ENCODE measurements at places on chromosomes 7 and 10. TPM values are rescaled to one million over a fixed set of nuclear protein-coding genes. Genes with fewer than 3 reads are reported as not detected.

Gene SPAM1
- total RNA-seq, result not detected

Gene CNTNAP2
- total RNA-seq, result 0.40 TPM

DNA sequence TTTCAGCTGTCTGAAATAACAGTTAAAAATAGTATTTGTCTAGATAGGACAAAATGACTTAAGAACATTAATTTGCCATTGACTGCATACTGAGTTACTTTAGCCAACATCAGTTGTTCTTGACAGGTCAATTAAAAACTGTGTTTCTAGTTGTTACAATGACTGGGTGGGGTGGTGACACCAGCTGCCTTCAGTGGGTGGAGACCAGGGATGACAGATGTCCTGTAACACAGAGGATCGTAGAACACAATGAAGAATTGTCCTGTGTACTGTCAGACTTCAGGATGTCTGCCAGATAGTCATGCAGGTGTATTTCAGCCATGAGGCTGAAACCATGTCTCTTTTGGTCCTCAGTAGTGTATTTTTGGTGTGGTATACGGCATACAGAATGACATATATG, 24.4 kb downstream of the TRUB1 start:
- DNase-seq, result no peak

GRCh38 chr10:55966101-55966500, 395.0 kb downstream of the ZWINT start:
- no peak for DNase-seq

Gene PLAC9
- total RNA-seq, result not detected

- DNase-seq, result no peak
Measured at GRCh38 chr7:20122073-20122472, 95.1 kb downstream of the MACC1 start.

DNA sequence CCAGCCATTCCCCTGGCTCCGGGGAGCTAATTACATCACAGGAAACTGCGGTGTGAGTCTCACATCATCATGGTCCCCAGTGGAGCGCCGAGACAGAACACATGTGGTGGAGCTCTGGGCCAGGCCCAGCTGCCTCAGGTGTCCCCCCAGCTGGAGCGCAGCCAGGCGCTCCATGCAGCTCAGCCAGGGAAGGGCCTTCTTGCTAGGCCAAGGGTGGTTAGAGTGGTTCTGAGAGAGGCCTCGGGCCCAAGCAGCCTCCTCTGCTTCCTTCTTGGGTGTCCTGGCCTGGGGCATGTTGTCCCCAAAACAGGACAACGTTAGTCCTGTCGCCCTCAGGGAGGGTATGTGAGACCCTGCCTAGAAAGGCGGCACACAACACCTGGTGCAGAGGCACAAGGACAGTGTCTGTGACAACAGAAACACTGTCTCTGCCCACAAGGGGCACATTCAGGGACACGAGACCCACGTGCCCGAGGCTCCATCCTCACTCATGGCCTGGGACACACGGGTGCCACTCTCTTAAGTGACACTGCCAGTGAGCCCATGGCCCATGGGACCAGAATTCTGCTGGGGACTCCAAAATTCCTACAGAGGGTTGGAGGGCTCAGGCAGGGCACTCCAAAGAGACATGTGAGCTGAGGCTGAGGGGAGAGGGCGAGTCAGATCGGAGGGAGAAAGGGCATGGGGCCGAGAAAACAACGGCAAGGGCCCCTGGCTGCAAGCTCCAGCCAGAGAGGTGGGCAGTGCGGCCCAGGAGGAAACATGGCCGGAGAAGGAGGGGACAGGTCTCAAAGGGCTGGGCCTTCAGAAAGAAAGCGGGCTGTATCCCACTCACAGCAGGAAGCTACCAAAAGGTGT, 37.0 kb upstream of the RET start:
- DNase-seq, result no peak

Gene ITPRID1
- not detected for total RNA-seq

DNA sequence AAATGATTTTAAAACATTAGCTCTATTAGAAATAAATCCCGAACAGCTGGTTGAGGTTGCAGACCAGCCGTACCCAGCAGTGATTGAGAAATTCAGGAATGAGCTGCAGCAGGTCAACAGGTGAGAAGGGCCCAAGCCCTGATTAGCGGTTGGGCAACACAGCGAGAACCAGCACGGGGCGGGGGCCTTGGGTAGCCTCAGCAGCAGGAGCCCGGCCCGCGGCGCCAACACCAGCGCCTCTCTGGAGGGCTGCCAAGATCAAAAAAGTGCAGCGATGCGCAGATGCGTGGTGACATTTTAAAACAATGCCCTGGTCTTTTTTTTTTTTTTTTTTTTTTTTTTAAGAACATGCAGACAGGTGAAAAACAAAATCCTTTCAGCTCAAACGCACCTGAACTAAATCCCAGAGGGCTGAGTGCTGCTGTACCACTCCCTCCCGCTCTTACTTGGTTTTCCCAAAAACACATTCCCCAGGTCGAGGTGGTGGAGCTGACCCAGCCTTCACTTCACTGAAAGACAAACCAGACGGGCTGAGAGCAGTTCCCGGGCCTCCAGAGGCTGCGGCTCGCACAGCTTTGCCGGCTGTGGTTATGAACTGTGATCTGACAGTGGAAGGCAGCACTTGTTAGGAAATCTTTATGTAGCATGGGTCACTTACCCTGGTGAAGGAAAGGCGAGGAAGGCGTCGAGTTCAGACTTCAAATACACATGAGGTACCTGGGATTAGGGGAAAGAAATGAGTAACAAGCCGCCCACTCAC, 579.4 kb downstream of the SDK1 start:
- no peak for DNase-seq

Gene STOX1
- 6.0 TPM for total RNA-seq

DNA sequence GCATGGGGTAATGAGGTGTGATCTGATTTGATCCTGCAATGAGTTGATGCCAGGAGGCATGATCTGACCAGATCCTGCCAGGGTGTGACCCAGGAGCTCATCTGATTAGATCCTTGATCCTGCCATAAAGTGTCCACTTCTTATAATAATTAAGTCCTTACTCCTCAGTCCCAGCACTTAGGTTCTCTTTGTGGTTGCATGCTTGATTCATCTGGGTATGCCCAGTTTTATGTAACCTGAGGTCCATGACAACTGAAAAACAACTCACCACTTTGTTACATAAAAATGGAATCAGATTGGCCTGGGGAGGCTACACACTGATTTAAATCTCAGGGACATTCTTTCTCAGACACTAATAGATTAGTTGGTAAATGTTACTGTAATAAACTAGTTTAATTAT, 19.1 kb downstream of the ACADSB start:
- no peak for DNase-seq

Gene ASB10
- total RNA-seq, result not detected

Gene PRF1
- 1.00 TPM for total RNA-seq

GRCh38 chr7:38535073-38535472, 96.1 kb downstream of the AMPH start:
- no peak for DNase-seq

DNA sequence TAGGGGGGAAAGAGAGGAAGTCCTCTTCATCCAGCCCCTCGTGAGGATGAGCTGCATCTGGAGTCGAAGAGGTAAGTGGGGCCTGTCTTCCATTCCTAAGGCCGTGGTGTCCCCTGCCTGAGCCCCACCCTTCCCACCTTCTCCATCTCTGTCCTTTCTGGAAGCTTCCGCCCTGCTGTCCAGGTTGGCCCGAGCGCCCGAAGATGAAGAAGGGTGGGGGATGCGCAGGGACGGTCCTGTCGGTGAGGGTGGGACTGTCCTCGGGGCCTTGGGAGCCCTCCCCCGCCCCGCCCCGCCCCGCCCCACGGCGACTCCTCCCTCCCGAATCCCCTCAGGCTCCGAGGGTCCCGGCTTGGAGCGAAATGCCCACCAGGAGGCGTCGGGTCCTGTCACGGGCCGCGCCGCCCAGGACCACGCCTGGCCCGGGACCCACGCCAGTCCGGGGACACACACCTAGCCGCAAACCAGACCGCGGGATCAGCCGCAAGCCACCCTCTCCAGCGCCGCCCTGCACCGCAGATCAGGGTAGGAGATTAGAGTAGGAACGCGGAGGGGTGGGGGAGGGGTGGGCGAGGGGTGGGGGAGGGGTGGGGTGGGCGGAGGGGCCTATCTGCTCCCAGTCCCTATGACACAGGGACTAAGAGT, 15.3 kb downstream of the GPRIN2 start:
- DNase-seq, result no peak

- no peak for DNase-seq
Measured at GRCh38 chr10:84155521-84155920, 16.2 kb downstream of the GHITM start.

DNA sequence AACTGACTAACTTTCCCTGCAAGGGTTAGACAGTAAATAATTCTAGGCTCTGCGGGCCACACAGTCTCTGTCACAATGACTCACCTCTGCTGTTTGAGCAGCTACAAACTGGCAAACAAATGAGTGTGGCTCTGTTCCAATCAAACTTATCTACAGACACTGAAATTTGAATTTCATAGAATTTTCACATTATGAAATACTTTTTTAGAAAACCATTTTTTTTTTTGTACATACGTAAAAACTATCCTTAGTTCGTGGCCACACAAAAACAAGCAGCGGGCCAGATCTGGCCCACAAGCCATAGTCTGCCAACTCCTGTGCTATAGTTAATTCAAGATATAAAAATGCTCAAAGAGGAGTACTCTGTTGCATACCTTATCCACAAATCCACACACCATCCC, 32.6 kb downstream of the PIP4K2A start:
- peak; percentile 85 for DNase-seq

DNA sequence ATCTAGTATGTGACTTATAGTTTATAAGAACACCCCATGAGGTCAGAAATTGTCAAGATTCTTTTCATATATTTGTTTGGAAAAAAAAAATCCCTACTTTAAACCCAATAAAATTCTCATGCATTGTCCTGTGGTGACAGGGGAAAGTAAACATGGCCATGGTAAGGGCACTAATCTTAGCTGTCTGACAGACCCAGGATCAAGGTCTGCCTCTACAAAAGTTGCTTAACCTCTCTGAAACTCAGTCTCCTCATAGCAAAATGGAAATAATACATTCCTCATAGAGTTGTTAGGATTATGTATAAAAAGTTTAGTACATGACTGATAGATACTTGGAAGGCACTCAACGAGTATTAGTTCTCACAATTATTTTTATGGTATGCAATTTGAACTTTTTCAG, 22.3 kb upstream of the AKAP9 start:
- DNase-seq, result no peak

Gene BMPR1A
- total RNA-seq, result 42.3 TPM

Gene UPK3BL2
- total RNA-seq, result 2.4 TPM

- no peak for DNase-seq
Measured at GRCh38 chr10:95466436-95466835, 94.7 kb downstream of the SORBS1 start.

GRCh38 chr7:30348083-30348560, 63.7 kb downstream of the ZNRF2 start:
- peak; percentile 30 for DNase-seq

DNA sequence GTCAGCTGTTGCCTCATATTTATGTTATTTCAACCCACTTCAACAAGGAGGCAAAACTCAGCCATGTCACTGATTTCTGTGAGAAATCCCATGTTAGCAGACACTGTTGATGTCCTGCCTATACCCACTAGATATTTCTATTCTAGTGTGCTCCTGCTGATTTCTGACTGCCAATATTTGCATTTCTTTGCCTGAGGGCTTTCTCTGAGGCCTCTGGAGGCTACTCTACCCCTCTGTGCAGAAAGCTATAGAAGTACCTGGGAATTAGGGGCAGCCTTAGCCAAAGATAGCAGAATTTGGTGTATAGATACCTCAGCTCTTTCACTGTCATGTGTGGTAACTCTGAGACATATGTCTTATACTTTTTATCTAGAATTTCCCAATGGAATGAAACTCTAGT, 348.8 kb downstream of the SORCS3 start:
- DNase-seq, result no peak

DNA sequence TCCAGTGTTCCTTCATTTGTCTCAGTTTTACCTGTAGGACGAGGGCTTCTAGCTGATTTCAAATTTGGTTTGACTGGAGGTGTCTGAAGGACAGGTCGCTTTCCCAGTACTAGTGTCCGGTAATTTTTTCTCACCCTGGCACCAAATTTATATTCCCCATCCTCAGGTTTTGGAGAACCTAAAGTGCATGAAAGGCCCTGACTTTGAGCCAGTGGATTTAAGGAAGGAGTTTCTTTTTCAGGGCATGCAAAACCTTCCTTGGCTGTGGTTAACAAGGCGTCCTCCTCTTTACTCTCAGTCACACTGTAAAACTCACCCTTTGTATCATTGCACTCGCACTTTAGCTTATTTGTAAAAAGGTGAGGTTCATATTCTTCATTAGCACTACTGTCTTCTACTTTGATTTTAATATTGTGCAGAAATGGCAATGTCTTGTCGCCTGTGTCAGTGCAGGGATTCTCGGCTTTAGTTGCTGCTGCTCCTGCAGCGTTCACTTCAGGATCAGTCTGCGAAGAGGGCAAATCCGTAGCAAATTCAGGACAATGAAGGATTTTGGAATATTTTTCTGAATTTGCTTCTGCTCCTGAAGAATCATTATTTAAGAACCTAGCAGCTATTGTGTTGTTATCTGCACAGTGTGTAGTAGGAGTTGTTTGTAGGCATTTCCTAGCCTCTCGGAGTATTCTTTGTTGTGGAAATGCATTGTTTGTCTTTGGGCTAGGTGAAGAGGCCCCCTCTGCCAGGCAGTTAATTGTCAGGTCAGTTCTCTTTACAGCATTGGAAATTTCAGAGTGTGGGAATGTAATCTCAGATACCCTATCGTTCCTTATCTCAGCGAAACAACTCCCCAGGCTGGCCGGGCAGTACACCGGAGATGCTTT, 9.9 kb downstream of the SKIDA1 start:
- no peak for DNase-seq

- no peak for DNase-seq
Measured at GRCh38 chr7:31553661-31554081, 39.8 kb downstream of the ITPRID1 start.

DNA sequence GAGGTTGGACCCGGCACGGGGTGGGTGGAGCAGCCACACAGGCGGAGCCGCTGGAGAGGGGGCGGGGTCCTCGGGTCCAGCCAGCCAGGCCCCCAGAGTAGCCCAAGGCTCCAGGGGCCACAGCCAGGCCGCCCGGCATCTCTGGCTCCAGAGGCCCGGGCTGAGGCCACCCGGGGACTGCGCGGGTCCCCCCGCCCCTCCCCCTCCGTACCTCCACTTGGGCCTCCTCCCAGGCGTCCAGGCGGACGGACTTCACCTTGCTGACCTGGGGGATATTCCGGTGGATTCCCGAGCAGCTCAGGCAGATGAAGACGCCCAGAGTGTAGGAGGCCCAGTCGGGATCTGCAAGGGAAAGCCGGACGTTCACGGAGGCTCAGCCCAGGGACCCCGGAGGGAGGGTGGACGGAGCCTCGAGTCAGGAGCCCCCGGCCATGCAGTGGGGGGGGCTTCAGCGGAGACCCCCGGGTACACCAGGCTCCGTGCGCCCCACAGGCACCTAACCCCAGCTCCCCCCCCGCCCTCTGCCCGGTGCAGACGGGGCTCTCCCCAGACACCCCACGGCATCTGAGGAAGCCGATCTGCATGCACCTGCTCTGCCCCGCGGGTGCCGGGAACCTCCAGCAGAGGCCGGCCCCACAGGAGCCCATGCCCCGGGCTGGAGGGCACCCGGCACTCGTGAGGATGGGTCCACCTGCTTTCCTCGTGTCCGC, 19.2 kb downstream of the ADAP1 start:
- DNase-seq, result no peak

GRCh38 chr10:83978681-83979383, 160.5 kb upstream of the GHITM start:
- DNase-seq, result no peak

Measured in HepG2 (cell line).